Cardiac septum (tissue), 1 donor: ENCODE measurements at places on chromosomes 16 and 17.

GRCh38 chr17:64327201-64327930, 63.3 kb downstream of the PECAM1 start:
- no peak for DNase-seq

DNA sequence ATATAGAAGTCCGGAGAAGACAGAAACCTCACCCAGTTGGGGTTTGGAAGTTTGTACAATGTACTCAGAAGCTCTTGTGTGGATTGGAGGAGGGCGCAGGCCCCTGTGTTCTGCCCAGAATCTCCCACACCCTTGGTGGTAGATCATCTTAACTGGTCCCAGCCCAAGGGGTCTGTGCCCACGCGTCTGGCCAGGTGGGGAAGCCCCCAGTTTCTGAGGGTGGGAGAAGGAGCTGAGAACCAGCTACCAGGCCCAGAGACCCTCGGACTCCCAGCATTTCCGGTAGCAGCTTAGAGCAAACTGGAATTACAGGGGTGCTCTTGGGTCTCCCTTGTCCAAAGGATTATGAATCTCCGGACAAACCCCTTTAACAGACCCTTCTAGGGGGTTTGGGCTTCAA, 2.3 kb upstream of the PPP1R9B start:
- DNase-seq, result no peak

- no peak for DNase-seq
Measured at GRCh38 chr16:22400900-22401299, 26.5 kb upstream of the CDR2 start.

DNA sequence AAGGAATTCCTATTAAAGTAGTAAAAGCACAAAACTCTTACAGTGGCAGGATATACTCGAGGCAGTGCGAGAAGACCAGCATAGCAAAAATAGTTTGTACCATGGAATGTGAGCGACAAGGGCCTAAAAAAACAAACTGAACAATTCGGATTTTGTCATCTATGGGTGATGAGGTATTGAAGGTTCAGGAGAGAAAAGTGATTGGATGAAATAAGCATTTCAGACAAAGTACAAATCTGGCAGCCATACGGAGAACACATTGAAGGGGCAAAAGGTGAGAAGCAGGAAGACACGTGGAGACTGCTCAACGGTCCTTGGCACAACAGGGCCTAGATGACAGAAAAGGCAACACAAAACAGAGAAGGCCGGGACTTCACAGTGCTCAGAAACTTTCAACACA, 22.5 kb downstream of the MYH10 start:
- no peak for DNase-seq

DNA sequence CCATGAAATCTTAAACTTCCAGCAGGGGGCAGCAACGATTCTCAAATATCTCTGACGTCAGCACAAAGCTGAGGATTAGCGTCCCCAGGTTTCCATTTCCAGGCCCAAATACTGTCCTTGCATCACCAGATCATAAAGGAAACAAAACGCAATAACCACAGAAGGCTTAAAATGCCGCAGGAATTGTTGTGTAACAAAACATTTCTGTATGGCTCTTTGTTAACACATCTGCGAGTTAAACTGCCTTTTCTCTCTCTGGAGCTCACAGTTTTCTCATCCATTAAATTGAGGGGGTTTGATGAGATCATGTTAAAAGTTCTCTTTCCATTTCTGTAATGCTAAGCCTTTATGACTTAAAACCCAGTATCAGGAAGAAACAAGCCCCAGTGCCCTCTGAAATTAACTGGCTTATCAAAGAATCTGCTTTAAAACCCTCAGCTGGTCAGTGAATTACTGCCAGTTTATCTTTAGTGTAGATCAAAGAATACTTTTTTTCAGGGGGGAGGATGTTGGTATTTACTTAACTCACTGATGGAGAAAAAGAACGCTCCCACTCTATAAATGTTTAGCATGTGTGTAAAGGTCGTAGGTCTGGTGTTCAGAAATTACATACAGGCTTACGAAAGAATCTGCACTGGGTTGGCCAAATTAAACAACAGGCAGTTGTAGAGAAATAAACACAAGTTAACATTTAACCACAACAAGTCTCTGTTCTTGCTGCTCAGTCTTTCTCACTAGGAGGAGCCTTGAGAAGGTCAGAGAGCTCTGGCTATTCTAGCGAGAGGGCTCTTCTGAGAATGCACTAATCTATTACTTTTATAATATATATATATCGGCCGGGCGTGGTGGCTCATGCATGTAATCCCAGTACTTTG, 10.6 kb upstream of the TERF2 start:
- no peak for DNase-seq

- no peak for DNase-seq
Measured at GRCh38 chr16:28011223-28011622, 52.3 kb downstream of the GSG1L start.
